ENCODE measurements at places on chromosomes 1 and 21.

DNA sequence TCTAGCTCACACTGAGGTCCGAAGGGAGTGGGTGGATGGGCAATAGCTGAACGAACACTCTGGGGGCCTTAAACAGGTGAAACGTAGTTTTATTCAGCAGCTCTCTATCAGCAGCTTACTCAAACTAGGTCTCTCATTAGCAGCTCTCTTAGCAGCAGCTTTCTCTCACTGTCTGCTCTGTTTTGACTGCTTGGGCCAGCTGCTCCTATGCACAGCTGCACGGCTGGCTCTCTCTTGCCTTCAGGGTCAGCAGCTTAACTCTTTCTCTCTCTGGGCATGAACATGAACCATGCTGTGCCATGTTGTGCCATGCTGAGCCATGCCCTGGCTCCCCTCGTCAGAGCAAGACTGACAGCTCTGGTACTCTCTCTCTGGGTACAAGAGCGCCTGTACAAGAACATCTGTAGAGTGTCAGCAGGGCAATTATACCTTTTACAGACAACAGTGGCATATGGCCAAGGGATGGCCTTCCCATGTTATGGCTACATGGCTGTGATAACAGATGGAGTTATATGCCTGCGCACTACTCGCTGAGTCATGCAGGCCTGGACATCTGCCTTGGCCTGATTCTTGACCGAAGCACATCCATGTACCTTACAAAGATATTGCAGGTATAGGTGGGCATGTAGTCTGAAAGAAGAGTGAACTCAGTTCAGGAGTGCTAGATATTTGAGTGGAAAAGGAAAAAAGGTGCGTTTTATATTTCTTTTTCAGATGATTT, 152.4 kb downstream of the LEPR start:
- peaks cover 16% of the 10 kb centered on the region for H3K4me1 ChIP-seq
- peak; percentile 59 for DNase-seq
- H3K4me3 ChIP-seq, result no peak overlapping the region
- peak overlapping the region; percentile 96 for H3K27ac ChIP-seq
- H3K27me3 ChIP-seq, result peaks cover 8% of the 10 kb centered on the region

- peaks cover 14% of the 10 kb centered on the region for H3K4me1 ChIP-seq
- no peak overlapping the region for H3K27ac ChIP-seq
- no peak for DNase-seq
- peaks cover under 1% of the 10 kb centered on the region for H3K27me3 ChIP-seq
- no peak overlapping the region for H3K4me3 ChIP-seq
Observed at GRCh38 chr1:74681851-74682250, 8.3 kb upstream of the ERICH3 start.

GRCh38 chr1:83802460-83803152, 196.3 kb downstream of the TTLL7 start:
- no peaks in the 10 kb centered on the region for H3K36me3 ChIP-seq
- H3K4me1 ChIP-seq, result peaks cover 6% of the 10 kb centered on the region
- no peak for DNase-seq
- H3K27me3 ChIP-seq, result no peaks in the 10 kb centered on the region
- no peak overlapping the region for H3K27ac ChIP-seq

DNA sequence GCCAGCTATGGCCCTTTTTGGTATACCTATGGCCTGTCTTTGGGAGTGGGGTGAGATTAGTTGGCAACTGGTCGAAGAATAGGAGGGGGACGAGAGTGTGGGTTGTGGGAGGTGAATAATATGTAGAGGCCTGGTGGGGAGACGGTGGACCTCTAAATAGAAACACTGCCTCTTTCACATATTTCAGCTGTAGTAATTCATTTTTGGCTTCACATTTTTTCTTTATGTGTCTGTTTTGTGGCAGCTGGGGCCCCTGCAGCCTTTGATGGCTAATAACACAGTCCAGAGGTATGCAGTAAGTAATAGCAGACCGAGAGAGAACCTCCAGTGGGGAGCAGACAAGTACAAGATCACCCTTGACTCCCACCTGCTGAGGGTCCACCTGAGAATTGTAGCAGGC, 75.9 kb downstream of the HLX start:
- no peaks in the 10 kb centered on the region for H3K27me3 ChIP-seq
- H3K4me1 ChIP-seq, result no peaks in the 10 kb centered on the region
- no peak overlapping the region for H3K27ac ChIP-seq
- no peaks in the 10 kb centered on the region for H3K36me3 ChIP-seq

DNA sequence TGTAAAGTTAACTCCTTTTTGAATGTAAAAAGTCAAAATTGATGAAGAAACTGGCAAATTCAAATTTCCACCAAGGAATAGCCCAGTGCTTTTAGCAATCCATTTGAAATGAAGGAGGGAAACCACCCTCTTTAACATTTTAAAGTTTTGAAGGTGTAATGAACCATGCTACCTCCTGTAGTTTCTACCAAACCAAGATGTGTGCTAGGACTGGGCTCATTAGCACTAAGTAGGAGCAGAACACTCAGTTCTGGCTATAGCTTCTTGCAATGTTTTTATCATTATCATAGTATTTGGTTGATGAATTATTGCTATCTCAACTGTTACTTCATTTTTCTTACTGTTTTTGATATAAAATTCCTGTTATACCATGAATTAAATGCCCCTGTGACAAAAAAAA, 319.2 kb upstream of the ZRANB2 start:
- DNase-seq, result no peak
- H3K27ac ChIP-seq, result no peak overlapping the region
- H3K36me3 ChIP-seq, result peaks cover 3% of the 10 kb centered on the region
- H3K4me3 ChIP-seq, result no peak overlapping the region

GRCh38 chr1:162734047-162734446, 56.5 kb upstream of the HSD17B7 start:
- no peaks in the 10 kb centered on the region for H3K4me1 ChIP-seq
- no peak overlapping the region for H3K4me3 ChIP-seq
- peaks cover 2% of the 10 kb centered on the region for H3K27me3 ChIP-seq
- no peak overlapping the region for H3K27ac ChIP-seq
- H3K36me3 ChIP-seq, result no peaks in the 10 kb centered on the region

DNA sequence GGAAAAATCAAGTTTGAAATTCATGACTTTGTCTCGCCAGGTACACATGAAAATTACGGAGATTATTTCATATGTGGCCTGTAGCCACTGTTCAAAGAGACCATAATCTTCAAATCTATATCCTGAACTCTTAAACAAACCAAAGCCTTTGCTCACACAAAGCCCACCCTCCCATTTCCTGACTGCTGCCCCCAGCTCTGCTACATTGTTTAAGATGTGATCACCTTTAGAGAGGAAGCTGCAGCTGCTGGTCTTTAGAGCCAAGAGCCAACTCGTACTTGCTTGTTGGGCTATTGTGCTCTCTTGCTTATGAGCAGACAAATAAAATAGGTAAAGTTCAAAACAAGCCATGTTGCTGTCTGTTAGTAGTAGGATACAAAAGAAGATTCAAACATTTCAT, 71.9 kb downstream of the DTL start:
- no peaks in the 10 kb centered on the region for H3K36me3 ChIP-seq
- no peak overlapping the region for H3K4me3 ChIP-seq
- peaks cover 2% of the 10 kb centered on the region for H3K4me1 ChIP-seq
- H3K27me3 ChIP-seq, result no peaks in the 10 kb centered on the region
- DNase-seq, result no peak
- H3K27ac ChIP-seq, result no peak overlapping the region

DNA sequence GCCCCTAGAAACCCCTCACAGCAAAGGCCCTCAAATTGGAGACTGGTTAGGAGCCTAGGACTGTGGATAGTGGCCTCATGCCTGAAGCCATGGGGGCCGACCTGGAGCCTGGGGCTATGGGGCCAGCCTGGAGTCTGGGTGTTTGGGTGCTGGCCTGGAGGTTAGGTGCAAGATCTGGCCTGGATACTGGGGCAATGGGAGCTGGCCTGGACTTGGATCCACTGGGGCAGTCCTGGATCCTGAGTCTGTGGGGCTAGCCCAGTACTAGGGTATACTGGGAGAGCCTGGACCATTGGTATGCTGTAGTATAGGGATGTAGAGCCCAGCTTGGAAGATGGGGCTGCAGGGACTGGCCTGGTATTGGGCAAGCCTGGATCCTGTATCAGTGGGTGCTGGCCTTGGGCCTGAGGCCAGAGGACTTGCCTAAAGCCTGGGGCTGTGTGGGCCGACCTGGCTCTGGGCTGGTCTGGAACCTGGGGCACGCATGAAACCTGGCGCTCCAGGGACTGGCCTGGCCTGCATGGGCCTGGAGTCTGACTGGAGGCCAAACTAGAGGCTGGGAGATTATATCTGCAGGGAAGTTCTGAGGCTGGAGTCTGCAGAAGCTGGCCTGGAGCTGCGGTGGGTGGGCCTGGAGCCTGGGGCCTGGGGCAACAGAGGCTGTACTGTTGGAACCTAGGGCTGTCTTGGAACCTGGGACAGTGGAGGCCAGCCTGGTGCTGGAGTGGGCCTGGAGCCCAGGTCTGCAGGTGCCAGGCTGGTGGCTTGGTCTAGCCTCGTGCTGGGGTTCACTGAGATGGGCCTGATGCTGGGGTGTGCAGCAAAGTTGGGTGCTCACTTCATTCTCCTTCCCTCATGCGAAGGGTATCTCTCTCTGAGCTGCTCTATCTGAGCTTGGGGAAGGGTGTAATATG, 12.6 kb upstream of the DENND1B start:
- no peaks in the 10 kb centered on the region for H3K4me1 ChIP-seq
- DNase-seq, result no peak
- no peak overlapping the region for H3K4me3 ChIP-seq
- no peak overlapping the region for H3K27ac ChIP-seq
- H3K36me3 ChIP-seq, result no peaks in the 10 kb centered on the region

DNA sequence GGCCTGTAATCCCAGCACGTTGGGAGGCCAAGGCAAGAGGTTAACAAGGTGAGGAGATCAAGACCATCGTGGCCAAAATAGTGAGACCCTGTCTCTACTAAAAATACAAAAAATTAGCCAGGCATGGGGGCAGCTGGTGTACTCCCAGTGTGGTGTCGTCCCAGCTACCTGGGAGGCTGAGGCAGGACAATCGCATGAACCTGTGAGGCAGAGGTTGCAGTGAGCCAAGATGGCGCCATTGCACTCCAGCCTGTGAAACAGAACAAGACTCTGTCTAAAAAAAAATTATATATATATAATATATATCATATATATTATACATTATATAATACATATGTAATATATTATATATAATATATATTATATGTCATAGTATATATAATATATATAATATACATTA, 249.2 kb upstream of the TPTE start:
- H3K27ac ChIP-seq, result no peak overlapping the region
- H3K4me1 ChIP-seq, result no peaks in the 10 kb centered on the region
- peaks cover 8% of the 10 kb centered on the region for H3K27me3 ChIP-seq
- no peak overlapping the region for H3K4me3 ChIP-seq

- no peak overlapping the region for H3K27ac ChIP-seq
- H3K36me3 ChIP-seq, result no peaks in the 10 kb centered on the region
- peaks cover 1% of the 10 kb centered on the region for H3K27me3 ChIP-seq
- no peak for DNase-seq
- H3K4me1 ChIP-seq, result peaks cover 8% of the 10 kb centered on the region
Observed at GRCh38 chr1:82073659-82074058, 272.9 kb downstream of the ADGRL2 start.

DNA sequence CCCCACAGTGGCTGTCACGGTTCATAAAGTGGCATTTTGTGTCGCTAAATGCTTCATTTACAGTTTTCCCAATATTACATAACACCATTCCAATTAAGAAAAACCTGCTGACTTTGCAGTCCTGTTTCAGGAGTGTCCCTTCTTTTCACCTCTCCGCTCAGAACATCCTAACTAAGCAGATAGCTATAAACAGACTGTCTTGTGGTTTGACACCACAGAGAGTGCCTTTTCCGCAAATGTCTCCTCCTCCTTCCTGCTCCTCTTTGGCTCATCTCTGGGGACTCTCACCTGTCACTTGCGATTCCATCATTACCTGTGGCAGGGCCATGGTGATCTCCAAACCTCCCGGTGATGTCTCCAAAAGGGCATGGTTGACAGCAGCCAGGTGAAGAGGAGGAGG, 119.0 kb downstream of the CNIH3 start:
- DNase-seq, result no peak
- H3K27ac ChIP-seq, result no peak overlapping the region
- H3K36me3 ChIP-seq, result no peaks in the 10 kb centered on the region
- H3K27me3 ChIP-seq, result peaks cover 4% of the 10 kb centered on the region
- H3K4me1 ChIP-seq, result peaks cover 26% of the 10 kb centered on the region
- no peak overlapping the region for H3K4me3 ChIP-seq

DNA sequence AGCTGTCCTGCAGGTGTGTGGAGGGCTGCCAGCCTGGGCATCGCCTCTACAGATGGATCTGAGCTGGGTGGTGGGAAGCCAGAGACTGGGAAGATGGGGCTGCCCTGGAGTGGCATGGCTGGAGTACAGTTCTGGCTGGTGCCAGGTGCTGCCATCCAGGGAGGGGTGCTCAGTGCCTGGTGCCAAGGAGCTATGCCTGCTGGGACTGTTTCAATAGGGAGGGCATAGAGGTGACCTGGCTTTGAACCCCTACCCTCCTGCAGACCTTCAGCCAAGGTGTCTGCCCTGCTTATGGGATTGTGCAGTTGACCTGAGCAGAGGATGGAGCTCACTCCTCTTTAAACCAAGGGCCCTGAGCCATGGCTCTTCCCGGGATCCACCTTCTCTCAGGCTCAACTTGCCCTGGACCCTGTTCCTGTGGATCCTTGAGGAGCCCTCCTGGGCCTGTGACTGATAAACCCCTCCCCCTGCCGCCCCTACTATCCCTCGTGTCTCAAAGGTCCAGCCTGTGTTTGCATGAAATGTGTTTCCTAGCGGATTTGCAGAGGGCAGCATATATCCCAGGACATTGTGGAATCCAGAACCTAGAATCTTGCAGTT, 48.7 kb downstream of the PTPRU start:
- no peak for DNase-seq
- H3K27me3 ChIP-seq, result peaks cover 2% of the 10 kb centered on the region
- H3K27ac ChIP-seq, result no peak overlapping the region
- no peak overlapping the region for H3K4me3 ChIP-seq
- H3K36me3 ChIP-seq, result no peaks in the 10 kb centered on the region
